Coronary artery (tissue), 2 donors: ENCODE measurements at places on chromosomes 13 and 19.

DNA sequence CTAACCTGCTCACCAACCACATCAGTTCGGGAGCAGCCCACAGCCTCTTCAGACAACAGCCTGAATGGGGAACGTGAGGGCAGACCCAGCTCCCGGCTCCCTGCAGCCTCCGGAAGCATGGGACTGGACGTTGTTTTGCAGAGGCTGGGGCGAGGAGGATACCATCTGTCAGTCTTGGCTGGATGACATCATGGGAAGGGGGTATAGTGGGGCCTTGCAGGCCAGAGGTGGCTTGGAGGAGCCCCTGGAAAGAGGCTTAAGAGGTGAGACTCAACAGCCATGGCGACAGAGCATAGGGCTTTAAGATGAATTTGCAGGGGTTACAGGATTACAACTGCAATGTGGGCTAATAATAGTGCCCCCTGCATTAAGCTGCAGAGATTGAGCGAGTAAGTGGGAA, 1.5 kb downstream of the FXYD3 start:
- DNase-seq = no peak

DNA sequence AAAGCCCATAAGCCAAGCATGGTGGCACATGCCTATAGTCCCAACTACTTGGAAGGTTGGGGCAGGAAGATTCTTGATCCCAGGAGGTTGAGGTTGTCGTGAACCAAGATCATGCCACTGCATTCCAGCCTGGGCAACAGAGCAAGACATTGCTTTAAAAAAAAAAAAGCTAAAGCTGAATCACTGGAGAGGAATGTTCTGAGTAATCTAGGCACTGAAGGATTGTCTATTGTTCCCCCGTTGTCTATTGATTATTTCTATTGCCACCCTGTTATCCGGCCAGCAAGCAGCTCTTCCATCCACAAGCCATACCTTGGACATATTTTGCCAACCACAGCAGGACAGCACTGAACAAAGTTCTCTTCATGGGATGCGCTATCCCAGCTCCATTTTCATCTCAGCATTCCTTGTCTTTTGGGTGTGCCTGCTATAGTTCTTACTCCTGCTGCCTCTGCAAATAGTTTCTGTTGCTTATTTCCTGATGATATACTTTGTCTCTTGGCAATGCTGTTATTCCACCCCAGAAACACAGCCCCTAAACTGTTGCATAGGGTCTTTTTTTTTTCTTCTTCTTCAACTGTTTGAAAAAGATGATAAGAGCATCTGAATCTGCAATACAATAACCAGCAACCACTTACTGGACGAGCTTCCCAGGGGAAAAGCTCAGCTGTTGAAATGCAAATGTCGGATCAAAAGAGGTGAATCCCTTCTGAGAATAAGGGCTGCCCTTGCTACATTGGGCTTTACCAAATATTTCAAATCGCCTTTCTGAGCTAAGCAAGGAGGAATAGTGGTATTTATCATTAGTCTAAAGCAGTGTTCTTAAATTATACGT, 22.2 kb upstream of the SIAH3 start:
- no peak for DNase-seq

DNA sequence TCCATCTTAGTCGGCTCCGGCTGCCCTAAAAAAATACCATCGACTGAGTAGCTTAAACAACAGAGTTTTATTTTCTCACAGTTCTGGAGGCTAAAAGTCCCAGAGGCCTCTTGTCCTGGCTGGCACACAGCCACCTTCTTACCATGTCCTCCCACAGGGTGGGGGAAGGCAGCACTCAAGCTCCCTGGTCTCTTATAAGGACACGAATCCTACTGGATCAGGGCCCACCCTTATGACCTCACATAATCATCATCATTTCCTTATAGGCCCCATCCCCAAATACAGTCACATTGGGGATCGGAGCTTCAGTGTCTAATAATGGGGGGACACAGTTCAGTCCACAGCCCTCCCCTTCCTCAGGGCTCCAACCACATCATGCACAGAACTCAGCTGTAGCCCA, 2.6 kb upstream of the TUBA3C start:
- peak; percentile 41 for DNase-seq

GRCh38 chr19:8120636-8121480, 28.5 kb downstream of the FBN3 start:
- no peak for DNase-seq

GRCh38 chr13:71871176-71871754, 4.3 kb upstream of the DACH1 start:
- no peak for DNase-seq

- DNase-seq = no peak
Measured at GRCh38 chr13:79997244-79997643, 343.7 kb downstream of the SPRY2 start.

DNA sequence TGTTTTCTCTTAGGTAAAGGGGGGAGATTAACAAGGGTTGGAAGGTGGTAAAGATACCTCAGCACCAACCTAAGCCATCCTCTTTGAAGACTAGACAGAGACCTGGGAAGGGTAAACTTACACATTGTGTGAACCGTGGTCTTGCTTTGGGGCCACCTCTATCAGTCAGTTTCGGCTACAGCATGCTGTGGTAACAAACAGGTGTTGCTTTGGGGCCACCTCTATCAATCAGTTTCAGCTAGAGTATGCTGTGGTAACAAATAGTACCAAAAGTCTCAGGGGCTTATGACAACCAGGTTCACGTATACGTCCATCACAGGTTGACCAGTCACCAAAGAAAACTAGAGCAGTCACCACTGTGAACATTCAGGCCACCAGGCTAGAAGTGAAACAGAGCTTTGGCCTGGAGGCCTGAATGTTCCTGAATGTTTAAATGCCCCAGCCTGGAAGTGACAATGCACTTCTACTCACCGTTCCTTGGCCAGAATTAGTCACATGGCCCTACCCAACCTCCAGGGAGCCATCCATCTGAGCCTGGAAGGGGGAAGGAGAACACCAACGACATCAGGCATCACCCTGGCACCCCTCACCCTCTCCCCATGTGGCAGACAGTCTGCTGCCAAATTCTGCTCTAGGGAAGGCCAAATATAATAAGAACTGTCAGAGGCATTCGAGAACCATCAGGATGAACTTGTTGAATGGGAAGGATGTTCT, 3.8 kb downstream of the FXYD7 start:
- no peak for DNase-seq

- no peak for DNase-seq
Measured at GRCh38 chr13:50392977-50393376, 377.7 kb downstream of the KCNRG start.

DNA sequence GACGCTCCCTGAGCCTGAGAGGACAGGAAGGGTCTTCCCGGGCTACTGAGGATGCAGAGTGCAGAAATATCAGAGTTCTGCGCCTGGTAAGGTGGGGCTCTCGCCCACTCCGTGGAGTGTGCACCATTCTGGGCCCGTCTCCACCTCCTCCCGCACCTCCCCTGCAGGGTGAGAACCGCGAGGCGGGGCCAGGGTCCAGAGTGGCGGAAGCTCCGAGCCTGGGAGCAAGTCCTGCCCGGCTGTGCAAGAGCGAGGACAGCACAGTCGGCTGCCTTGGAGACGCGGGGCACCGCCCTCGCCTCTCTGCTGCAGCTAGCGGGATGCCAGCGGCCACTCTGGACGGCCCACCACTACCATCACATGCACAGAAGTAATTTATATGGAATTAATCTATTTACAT, 2304.4 kb downstream of the PCDH9 start:
- no peak for DNase-seq

GRCh38 chr19:347946-348861, 3.6 kb upstream of the MIER2 start:
- DNase-seq = no peak
